ENCODE measurements at places on chromosomes 3 and 15. TPM values are rescaled to one million over a fixed set of nuclear protein-coding genes. Genes with fewer than 3 reads are reported as not detected.

DNA sequence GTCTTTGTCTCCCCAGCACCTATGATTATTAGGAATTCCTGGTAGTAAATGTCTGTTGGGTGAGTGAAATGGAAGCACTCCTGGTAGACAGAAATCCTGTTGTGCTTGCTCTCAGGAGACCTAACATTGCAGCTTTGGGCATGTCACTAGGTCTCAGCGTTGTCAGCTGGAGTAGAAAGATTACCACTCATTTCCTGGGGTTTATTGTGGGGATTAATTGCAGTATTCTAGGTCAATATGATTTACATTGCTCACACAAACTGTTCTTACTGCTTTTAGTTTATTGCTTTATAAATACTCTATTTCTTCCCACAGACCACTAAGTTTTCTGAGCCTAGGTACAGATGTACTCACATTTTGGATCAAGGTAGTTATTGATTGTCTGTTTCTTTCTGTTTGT is 5.1 kb downstream of the TSEN2 start:
- H3K27ac ChIP-seq, result no peak overlapping the region
- peaks cover 11% of the 10 kb centered on the region for H3K36me3 ChIP-seq
- no peak for DNase-seq
- no peak overlapping the region for H3K4me3 ChIP-seq

GRCh38 chr15:67048281-67049279 is 16.8 kb upstream of the SMAD3 start:
- H3K27me3 ChIP-seq, result no peaks in the 10 kb centered on the region
- peaks cover 40% of the 10 kb centered on the region for H3K4me1 ChIP-seq
- no peak overlapping the region for H3K4me3 ChIP-seq

GRCh38 chr15:100849855-100850218 is 29.8 kb upstream of the ALDH1A3 start:
- no peak overlapping the region for H3K27ac ChIP-seq
- H3K4me1 ChIP-seq, result peaks cover 7% of the 10 kb centered on the region
- no peaks in the 10 kb centered on the region for H3K36me3 ChIP-seq
- peak overlapping the region; percentile 69 for H3K4me3 ChIP-seq
- H3K27me3 ChIP-seq, result peaks cover 29% of the 10 kb centered on the region
- DNase-seq, result no peak

- no peak overlapping the region for H3K27ac ChIP-seq
- peaks cover 18% of the 10 kb centered on the region for H3K4me1 ChIP-seq
- H3K36me3 ChIP-seq, result no peaks in the 10 kb centered on the region
- H3K27me3 ChIP-seq, result no peaks in the 10 kb centered on the region
- H3K4me3 ChIP-seq, result no peak overlapping the region
- DNase-seq, result no peak
These were observed 183.0 kb upstream of the C2CD4B start for GRCh38 chr15:62348118-62348517.

- H3K27me3 ChIP-seq, result no peaks in the 10 kb centered on the region
- no peak overlapping the region for H3K27ac ChIP-seq
- H3K36me3 ChIP-seq, result no peaks in the 10 kb centered on the region
- H3K4me1 ChIP-seq, result no peaks in the 10 kb centered on the region
- H3K4me3 ChIP-seq, result no peak overlapping the region
These were observed 93.8 kb downstream of the MYRIP start for GRCh38 chr3:39903253-39903652.

DNA sequence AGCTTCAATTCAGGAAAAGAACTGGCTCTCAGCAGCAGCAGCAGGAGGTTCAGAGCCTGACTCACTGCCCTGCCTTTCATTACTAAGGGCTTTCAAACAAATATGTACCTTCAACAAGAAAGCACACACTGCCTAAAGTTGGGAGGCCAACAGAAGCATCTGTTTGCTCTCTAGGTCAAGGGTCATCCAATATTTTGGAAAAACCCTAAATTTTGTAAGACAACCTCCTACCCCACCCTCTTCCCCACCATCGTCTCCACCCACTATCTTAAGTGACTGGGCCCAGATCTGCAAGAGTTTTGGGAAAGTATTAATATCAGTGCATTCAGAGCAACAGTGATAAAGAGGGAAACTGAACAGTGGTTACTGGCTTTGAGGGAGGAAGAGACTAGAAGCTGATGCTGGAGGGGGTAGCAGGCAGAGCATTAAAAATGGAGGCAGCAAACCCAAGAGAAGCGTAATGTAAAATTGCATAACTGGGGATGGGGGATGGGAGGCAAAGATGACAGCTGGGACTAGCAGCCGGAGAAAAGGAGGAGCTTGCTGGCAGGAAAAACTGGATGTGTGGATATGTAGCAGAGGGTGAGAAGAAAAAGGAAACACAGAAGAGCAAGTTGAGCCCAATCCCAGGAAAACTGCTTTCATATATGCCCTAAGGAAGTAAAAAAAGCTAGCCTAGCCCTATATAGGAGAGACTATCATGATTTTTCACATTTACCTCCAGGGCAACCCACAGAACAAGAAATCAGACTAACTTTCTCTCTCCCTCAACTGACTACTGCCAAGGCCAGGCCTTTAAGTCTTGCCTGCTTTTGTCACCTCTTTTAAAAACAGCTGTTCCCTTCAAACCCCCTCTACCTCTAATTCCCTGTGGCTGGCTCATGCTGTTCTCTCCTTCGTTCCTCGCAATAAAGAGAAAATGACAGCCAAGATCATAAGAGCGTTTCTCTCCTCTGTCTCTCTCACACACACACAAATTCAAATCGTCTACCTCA is 31.4 kb downstream of the NPTN start:
- H3K27ac ChIP-seq, result no peak overlapping the region
- H3K36me3 ChIP-seq, result no peaks in the 10 kb centered on the region
- no peak overlapping the region for H3K4me3 ChIP-seq
- no peak for DNase-seq
- peaks cover 2% of the 10 kb centered on the region for H3K4me1 ChIP-seq

GRCh38 chr15:31277335-31278060 is 49.1 kb upstream of the KLF13 start:
- H3K4me3 ChIP-seq, result no peak overlapping the region
- no peaks in the 10 kb centered on the region for H3K27me3 ChIP-seq
- H3K4me1 ChIP-seq, result peaks cover 27% of the 10 kb centered on the region
- no peak for DNase-seq
- H3K36me3 ChIP-seq, result no peaks in the 10 kb centered on the region

DNA sequence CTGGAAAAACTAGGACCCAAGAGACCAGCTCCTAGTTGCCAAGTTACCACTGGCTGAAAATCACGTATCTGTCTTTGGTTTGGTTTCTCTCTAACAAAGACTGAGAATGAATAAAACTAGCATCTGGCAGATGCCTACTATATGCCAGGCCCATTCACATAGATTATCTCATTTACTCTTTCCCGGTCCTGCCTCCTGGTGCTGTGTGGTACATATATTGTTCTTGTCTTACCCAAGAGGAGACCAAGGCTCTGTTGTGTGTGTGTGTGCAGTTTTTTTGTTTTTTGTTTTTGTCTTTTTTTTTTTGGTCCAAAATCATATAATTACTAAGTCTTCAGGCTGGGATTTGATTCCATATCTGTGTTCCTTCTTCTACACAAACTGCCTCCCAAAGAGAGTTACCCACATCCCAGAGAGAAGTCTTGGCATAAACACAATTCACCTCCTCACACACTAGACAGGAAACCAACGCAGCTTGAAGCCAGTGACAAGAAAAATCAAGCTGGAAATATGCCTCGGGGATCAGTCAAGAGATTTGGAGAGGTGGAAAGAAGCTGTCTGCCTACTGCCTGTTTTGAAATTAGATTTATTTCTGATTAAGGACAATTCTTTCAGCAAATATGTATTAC is 891 bp downstream of the AHSG start:
- H3K36me3 ChIP-seq, result no peaks in the 10 kb centered on the region
- H3K4me3 ChIP-seq, result no peak overlapping the region
- DNase-seq, result no peak
- H3K27me3 ChIP-seq, result peaks cover 32% of the 10 kb centered on the region

DNA sequence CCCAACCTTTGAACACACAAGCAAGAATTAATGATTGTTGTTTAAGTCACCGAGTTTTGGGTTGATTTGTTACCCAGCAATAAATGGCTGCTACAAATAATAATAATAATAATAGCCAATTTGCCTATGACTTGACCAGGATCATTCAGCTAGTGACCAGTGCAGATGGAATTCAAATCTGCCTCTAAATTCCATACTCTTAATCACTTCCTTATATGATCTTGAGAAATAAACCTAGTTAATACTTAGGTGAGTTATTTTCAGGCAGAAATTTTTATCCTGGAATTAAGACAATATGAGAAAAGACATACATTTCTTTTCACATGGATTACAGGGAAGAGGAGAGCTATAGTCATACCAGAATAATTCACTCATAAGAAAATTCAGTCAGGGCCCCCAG is 116.0 kb upstream of the GALNT15 start:
- no peaks in the 10 kb centered on the region for H3K4me1 ChIP-seq
- DNase-seq, result no peak
- no peaks in the 10 kb centered on the region for H3K36me3 ChIP-seq
- H3K27me3 ChIP-seq, result no peaks in the 10 kb centered on the region
- H3K27ac ChIP-seq, result no peak overlapping the region

DNA sequence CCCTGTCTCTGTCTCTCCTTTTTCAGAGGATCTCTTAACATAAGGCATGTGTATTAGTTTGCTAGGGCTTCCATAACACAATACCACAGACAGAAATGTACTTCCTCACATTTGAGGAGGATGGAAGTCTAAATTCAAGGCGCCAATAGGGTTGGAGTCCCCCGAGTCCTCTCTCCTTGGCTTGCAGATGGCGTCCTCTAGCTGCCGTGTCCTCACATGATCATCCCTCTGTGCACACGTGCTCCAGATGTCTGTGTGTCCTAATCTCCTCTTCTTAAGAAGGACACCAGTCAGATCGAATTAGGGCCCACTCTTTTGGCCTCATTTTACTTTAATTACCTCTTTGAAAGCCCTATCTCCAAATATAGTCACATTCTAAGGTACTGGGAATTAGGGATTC is 23.0 kb upstream of the BFSP2 start:
- H3K27me3 ChIP-seq, result no peaks in the 10 kb centered on the region
- DNase-seq, result no peak
- no peak overlapping the region for H3K4me3 ChIP-seq

Gene ANKRD63
- total RNA-seq, result not detected

Gene LHFPL4
- not detected for total RNA-seq

Gene KIF23
- total RNA-seq, result 93.1 TPM

Gene RPL15
- 1,775 TPM for total RNA-seq
